NCI-H524 treated with DMSO at 0.1 percent for 48 hours (cell line): ENCODE measurements at places on chromosomes 11 and 22.

- DNase-seq = peak; percentile 49
These were observed 29.9 kb upstream of the OR10G7 start for GRCh38 chr11:124070915-124071622.

- no peak for DNase-seq
These were observed 161.8 kb upstream of the GRIA4 start for GRCh38 chr11:105447936-105448702.

DNA sequence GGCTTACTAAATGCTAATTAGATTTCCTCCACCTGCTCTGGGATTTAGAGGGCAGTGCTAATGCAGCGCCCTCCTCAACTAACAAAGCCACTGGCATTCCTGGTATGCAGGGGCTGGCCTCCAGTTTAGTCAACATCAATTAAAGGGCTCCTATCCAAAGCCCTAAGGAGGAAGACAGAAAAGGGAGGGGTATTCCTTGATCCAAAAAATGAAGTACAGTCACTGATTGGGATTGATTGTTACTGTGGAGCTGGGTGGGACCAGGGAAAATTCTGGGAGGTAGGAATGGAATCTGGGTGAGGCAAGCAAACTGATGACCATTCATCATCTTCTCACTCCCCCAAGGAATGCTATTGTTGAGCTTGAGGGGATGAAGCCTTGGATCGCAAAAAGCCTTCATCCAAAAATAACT is 52.2 kb downstream of the GAB2 start:
- no peak for DNase-seq

- no peak for DNase-seq
These were observed 21.0 kb upstream of the GDPD4 start for GRCh38 chr11:77322506-77322905.

DNA sequence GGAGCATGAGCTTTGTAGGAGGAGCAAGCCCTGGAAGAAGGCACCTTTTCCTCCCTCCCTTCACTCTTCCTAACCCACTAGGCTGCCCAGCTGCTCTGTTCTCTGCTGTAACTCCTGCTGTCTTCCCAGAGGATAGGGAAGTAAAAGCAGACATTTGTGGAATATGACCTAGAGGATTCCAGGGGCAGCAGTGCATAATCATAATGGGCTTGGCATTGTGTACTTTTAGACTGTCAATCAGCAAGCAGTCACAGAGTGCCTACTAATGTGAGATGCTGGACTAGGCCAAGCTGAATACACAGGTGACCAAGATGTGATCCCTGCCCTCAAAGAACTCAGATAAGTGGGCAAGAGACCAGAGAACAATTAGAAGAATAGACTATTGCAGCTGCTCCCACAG is 133.0 kb downstream of the NAV2 start:
- DNase-seq = no peak

DNA sequence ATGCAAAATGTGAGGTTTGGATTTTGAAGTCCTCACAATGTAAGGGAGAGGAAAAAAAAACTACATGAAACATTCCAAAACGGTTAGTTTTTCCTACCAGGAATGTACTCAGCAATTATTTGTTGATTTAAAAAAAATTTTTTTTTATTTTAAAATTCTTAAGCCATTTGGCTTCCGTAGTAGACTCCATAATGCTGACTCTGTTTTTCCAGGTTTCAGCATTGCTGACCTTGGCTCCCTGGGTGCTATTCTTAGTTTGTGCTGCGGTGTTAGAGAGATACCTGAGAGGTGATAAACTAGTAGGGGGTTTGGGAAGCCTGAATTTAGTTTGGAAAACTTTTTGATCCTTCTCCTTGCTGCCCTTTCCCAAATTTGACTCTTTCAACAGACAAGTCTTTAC is 10.6 kb downstream of the STT3A start:
- DNase-seq = no peak

DNA sequence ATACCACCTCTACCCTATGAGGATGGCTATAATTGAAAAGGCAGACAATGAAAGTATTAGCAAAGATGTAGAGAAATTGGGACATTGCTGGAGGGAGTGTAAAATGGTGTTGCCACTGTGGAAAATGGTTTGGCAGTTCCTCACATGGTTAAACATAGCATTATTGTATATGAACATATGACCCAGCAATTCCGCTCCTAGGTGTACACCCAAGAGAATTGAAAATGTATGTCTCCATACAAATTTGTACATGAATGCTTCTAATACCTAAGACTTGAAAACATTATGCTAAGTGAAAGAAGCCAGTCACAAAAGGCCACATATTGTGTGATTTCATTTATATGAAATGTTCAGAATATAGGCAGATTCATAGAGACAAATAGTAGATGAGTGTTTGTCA is 10.0 kb downstream of the SLCO2B1 start:
- DNase-seq = no peak

- no peak for DNase-seq
These were observed 8.5 kb downstream of the BIK start for GRCh38 chr22:43118953-43119458.

- no peak for DNase-seq
These were observed 18.2 kb downstream of the SBF1 start for GRCh38 chr22:50456466-50457234.

GRCh38 chr22:36822581-36822980 is 5.7 kb upstream of the PVALB start:
- DNase-seq = no peak

DNA sequence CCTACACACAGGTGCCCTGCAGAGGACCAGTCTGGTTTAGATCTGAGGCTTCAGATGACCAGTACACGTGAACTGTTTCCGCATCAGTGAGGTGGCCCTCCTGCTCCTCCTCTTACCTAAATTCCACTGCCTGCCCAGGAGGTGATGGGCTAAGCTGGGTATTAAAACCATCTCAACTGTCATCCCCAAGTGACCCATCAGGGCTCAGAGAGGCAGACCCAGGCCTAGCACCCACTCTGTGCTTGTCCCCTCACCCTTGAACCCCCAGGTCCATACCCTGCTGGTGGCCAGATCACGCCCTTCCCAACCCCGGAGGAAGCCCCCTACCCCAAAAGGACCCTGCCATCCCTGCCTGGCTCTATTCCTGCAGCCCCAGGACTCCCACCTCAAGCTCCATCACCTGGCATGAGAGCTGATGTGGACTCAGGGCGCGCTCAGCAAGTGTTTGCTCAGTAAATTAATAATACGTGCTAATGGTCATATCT is 21.3 kb downstream of the RSPH14 start:
- no peak for DNase-seq

DNA sequence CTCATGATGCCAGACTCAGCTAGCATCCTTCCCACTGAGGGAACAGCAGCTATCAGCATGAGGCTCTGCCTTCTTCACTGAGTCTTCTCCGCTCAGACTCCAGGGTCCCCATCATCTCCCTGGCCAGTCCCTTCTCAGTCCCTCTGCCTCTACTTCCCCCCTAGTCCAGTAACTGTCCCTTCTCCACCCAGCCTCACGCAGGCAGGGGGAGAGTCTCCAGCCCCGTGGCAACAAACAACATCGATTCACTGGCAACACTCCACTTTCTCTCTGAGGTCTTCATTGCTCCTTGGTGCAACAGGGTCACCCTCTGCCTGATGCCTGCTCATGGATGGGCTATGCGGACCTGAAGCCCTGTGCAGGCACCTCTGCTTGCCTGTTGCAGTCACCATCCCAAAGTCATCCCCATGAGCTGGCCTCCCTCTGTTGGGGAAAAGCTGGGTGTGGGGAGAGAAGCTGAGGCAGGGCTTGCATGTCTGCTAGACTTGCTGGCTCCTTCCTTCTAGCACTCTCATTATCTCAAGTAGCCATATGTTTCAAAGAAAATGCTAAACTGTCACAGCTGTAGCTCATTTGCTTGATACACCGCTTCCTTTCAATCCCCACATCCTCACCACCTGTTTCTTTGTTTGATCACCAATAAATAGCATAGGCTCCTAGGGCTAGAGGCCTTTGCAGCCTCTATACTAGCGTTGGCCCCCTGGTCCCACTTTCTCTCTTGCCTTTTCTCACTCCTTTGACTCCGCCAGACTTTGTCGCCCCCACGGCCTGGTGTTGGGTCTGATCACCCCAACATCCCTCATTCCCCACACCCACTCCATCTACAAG is 4.3 kb upstream of the BCR start:
- DNase-seq = peak; percentile 98

- DNase-seq = no peak
These were observed 117.8 kb downstream of the FAM76B start for GRCh38 chr11:95671768-95672167.

GRCh38 chr11:86988351-86988881 is 33.2 kb upstream of the FZD4 start:
- DNase-seq = no peak

DNA sequence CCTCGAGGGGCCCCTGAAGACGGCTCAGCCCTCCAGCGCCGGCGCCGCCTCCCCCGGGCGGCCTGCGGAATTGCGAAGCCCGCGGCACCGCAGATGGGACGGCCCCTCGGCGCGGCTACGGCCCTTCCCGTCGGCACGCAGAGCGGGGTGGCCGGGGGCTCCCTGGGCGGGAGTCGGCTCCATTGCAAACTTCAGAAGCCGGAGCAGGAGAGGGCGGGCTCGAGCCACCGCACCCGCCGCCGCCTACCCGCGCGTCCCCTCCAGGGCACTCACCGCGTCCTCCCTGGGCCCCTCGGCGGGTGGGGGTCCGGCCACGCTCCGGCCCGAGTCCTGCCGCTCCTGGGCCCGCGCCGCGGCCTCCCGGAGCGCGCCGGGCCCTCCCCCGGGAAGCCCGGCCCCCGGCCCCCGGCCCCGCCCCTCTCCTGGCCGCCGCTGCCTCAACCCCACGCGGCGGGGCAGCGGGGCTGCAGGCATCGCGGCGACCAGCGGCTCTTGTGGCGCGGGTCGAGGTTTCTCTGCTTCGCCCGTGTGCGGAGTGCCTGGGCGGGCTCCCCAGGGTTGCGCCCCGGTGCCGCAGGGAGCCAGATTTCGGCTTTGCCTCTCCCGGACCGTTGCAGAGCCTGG is at the start of gene PACSIN3:
PACSIN3 (minus strand) TSS at position 359 of the 624 bp plus-strand sequence. CDS start 3,707 bp downstream, outside the sequence.
- no peak for DNase-seq

DNA sequence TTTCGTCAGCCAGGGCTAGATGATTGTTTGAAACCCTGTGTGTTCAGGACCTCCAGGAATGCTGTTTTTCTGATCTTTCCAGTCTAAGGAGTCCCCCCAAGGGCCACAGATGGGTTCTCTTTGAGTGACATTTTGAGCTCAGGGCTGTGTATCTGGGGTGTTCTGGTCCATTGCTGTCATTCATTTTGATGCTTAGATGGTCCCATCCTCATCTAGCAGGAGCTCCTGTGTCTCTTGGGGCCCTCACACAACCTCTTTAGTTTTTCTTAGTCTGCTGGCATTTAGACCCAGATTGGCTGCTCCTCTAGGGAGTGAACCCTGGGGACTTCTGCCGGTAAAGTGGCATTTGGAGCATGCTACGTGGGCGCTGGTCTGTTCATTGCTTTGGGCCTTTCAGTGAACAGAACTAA is 39.1 kb downstream of the MED15 start:
- DNase-seq = no peak

DNA sequence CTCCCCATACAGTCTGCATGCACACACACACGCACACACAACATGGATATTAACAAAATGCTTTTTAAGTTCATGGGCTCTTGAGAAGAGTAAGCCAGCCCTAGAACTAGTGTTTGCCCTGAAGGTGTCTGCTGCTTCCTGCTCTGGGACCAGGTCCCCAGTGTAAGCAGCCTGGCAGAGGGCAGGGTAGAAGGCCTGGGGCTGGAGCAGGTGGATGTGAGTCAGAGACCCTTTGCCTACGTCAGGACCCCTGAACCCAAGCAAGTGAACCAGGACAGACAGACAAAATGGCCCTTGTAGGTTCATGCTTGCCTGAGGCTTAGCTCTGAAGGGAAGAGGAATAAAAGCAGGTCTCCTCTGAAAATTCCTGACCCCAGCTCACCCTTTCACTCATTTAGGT is 357.9 kb downstream of the TBC1D22A start:
- no peak for DNase-seq

DNA sequence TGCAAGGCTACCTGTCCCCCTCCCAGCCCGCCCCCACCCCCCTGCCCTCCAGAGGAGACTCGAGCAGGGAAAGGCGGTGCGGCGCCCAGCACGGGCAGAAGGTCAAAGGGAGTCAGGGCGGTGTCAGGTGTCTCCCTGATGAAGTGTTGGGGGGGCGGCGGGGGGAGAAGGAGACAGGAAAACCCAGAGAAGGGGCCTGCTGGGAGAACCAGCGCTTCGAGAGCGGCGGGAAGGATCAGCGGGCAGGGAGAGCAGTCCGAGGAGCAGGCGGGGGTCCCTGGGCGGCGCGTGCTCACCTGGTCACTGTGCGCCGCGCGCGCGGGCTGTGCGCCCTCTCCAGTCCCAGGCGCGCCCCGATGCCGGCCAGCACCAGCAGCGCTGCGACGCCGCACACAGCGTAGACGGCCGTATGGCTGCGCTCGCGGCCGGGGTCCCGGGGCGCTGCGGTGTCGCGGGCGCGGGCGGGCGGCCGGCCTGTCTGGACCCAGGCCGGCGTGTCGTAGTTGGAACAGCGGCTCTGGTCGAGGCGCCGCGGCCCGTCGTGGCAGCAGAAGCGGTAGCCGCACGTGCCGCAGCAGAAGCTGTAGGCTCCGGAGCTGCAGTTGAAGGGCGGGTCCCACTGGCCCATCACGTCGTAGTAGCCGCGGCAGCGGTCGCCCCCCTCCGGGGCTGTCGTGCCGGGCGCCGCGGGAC is 886 bp downstream of the SHISA8 start:
- no peak for DNase-seq

GRCh38 chr11:67280788-67281551 is 8.1 kb upstream of the ANKRD13D start:
- no peak for DNase-seq

- DNase-seq = no peak
These were observed 48.5 kb upstream of the SLC35C1 start for GRCh38 chr11:45756384-45757010.

GRCh38 chr11:1218256-1218787 is 4.5 kb upstream of the MUC5B start:
- no peak for DNase-seq

DNA sequence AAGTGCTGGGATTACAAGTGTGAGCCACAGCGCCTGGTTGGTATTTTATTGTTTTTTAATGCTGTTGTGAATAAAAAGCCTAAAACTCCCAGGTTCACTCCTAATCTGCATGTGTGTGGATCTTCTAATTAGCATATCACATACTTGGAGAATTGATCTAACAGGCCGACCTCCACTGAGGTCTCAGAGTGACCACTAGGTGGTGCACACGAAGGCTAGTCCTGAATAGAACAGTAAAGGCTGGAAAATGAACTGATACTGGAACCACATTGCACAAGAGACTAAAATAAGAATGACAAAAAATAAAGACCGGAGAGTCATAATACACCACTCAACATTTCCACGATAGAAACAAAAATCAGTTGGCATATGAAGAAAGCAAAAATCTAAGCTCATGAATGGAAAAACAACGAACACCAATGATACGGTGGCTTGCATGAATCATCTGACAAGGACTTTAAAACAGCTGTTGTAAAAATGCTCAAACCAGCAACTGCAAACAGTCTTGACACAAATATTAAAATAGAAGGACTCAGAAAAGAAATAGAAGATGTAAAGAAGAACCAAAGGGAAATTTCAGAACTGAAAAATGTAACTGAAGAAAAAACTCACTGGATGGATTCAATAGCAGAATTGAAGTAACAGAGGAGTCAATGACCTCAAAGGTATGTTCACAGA is 19.2 kb downstream of the PIM3 start:
- no peak for DNase-seq

GRCh38 chr11:128503245-128503991 is 83.9 kb downstream of the ETS1 start:
- DNase-seq = peak; percentile 88

- DNase-seq = no peak
These were observed 20.5 kb upstream of the ISX start for GRCh38 chr22:35045451-35045850.
